GM12878 (cell line): ENCODE measurements at places on chromosomes 12 and 14. TPM values are rescaled to one million over a fixed set of nuclear protein-coding genes. Genes with fewer than 3 reads are reported as not detected.

DNA sequence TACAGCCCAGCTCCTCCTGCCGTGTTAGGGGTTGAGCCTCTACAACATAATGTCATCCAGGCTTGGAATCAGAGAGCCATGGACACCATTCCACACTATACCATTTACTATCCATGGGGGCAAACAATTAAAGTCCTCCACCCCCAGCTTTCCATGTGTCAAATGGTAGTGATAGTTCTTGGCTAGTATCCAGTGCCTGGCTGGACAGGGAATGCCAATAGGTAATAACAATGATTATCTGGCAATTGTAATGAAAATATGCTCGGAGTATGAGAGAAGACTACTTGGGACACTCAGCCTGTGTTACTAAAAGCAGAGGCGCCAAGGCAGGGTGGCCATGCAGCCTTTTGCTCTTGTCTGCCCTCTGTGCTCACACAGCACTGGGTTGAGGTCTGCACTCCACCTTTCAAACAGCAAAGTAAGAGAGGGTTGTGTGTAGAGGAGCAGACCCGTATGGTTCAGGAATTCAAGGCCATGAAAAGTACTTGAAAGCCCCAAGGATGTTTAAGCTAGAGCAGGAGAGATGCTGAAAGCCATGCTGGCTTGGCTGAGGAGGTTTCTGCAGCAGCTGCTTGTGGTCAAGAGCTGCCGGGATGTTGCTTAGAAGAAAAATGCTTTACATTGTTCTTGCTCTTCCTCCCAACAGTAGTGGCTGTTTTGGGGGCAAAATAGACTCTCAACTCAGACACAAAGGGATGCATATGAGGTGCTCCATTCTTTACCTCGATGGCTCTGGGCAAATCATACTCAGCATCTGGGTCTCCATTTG lies 10.6 kb downstream of the SERPINA3 start:
- H3K27ac ChIP-seq, result no peak overlapping the region
- no peak overlapping the region for H3K4me3 ChIP-seq
- no peaks in the 10 kb centered on the region for H3K36me3 ChIP-seq
- DNase-seq, result no peak
- no peaks in the 10 kb centered on the region for H3K4me1 ChIP-seq

- no peak overlapping the region for H3K27ac ChIP-seq
- DNase-seq, result no peak
- H3K4me3 ChIP-seq, result no peak overlapping the region
- H3K4me1 ChIP-seq, result no peaks in the 10 kb centered on the region
- H3K27me3 ChIP-seq, result no peaks in the 10 kb centered on the region
Observed at GRCh38 chr14:86665975-86666374, 1136.0 kb downstream of the FLRT2 start.

The GPN3 gene
- total RNA-seq, result 45.5 and 46.8 TPM in 2 replicates

The KRT5 gene
- total RNA-seq, result not detected in 2 replicates
